Caki2 (cell line): ENCODE measurements at places on chromosomes 5 and 9. TPM values are rescaled to one million over a fixed set of nuclear protein-coding genes. Genes with fewer than 3 reads are reported as not detected.

Gene MXD3
- total RNA-seq, result 69.8 and 72.2 TPM in 2 replicates

GRCh38 chr5:74063821-74064220 is 437.8 kb downstream of the ARHGEF28 start:
- peak; percentile 71 for DNase-seq

Gene ZFP2
- total RNA-seq, result 5.5 TPM in 1 of 2 replicates, not detected in the other

GRCh38 chr5:132070460-132071337 is 2.9 kb upstream of the CSF2 start:
- no peak for DNase-seq

DNA sequence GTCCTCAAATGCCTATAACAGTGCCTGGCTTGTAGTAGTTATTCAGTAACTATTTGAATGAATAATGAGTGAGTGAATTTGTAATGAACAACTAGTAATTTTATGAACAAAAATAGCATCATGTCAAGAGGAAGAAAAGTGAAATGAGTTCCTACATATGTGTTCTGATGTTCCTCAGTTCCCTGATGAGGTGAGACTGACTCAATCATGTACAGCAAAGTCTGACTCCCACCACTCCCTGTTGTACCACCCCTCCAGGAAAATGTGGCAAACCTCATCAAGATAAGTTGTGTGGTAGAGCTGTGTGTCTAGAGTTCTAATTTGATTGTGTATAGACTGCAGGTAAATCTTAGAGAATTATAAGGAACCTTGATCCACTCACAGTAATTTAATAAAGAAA is 201.6 kb downstream of the GOLPH3 start:
- DNase-seq, result no peak

- peak; percentile 58 for DNase-seq
These were observed 13.8 kb upstream of the CTSL start for GRCh38 chr9:87711857-87712800.

Gene CCNH
- 42.9 and 58.3 TPM in 2 replicates for total RNA-seq

DNA sequence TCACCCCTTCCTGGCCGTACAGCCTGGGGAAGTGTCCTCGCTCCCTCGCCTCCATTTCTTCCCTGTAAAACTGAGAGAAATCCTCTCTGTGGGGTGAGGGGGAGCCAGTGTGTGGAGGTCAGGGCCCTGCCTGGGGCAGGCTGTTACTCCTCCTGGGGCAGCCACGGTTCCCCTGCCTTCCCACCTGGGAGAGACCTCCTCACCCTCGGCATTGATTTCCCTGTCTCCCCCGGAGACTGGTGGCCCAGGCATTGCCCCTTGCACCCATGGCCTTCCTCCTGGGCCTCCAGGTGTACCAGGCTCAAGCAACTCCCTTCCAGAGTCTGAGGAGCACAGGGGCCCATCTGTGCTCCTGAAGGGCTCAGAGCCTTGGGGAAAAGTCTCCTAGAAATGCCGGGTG is 75.6 kb upstream of the RNU6ATAC start:
- DNase-seq, result no peak

Gene SERF1A
- 7.8 and 9.0 TPM in 2 replicates for total RNA-seq

- peak; percentile 72 for DNase-seq
These were observed 182.9 kb upstream of the RFX3 start for GRCh38 chr9:3708751-3709150.

DNA sequence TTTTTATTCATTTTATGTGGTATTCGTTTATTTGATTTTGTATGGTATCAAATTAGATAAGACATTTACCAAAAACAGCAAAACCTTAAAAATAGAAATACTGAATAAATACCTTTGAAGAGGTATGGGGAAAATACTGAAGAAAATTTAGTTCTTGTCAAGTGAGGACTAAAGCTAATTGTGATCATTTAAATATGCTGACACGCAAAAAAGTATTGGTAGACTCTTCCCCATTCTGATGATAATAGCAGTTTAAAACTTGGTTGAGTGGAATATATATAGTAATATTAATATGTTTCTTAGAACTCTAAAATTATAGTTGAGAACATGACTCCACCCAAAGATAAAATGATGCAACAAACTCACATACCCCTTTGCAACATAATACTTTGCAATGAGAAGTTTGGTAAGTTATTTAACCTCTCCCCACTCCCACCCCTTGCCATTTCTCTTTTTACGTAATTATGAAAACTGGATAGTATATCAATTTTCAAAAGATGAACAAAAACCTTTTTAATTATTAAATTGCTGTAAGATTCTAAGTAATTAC is 30.1 kb upstream of the SNX24 start:
- DNase-seq, result no peak

DNA sequence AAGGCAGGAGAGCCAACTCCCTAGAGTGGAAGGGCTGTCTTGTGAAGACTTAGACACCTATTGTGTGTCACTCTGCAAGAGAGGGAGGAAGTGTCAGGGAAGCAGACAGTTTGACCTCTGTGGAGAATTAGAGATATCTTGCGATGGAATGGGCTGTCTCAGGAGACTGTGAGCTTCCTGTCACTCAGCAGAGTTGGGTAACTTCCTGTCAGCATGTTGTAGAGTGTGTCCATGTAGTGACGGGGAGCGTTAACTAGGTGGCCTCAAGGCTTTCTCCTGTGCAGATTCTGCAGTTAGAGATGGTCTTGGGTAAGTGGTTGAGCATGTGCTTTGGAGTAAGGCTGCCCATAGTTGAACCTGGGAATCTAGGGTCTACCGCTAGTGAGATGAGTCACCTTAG is 136.5 kb downstream of the KIF4B start:
- DNase-seq, result no peak

DNA sequence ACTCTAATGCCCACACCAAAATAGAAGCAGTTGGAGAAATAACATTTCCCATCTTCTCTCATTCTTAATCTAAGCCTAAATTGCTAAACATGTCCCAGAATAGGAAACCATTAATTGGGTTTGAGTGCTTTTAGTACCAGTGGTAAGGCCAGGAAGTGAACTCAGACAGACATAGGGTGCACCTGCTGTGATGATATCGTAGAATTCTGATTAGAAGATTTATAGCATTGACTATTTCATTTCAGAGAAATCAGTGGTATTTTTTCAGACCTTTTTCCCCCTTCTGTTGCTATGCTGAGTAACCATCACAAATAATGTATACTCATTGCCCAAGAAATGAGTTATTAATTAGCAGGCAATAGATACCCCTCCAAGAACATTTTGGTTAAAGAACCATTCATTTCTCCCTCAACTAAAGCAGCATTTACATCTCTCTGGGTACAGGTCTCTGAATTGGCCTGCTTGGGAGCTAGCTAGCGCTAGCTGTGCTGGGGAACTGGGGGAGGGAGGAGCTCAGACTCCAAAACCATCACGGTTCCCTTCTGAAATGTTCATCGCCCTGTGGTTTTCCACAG is 7.3 kb downstream of the GLRX start:
- DNase-seq, result no peak

GRCh38 chr5:139246394-139246793 is 47.1 kb upstream of the MATR3 start:
- DNase-seq, result no peak

- DNase-seq, result no peak
These were observed 15.5 kb upstream of the TRIM32 start for GRCh38 chr9:116671605-116672004.

DNA sequence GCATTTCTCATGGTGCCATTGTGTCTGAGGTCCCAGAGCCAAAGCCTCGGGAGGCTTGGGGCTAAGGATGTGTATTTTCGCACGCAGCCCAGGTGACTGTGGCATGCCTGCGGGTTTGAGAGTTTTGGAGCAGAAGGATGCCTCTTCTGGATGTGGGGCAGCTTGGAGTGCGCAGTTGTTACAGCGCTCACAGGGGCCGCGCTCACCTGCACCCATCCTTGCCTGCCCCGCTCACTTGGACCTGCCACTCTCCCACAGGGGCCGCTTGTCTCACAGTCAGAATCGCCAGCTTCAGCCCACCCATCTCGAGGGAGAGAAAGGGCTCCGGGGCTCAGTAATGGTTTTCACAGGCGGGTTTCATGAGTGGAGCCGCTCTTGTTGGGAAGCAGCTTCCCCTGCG is 132.9 kb downstream of the MVB12B start:
- DNase-seq, result no peak

DNA sequence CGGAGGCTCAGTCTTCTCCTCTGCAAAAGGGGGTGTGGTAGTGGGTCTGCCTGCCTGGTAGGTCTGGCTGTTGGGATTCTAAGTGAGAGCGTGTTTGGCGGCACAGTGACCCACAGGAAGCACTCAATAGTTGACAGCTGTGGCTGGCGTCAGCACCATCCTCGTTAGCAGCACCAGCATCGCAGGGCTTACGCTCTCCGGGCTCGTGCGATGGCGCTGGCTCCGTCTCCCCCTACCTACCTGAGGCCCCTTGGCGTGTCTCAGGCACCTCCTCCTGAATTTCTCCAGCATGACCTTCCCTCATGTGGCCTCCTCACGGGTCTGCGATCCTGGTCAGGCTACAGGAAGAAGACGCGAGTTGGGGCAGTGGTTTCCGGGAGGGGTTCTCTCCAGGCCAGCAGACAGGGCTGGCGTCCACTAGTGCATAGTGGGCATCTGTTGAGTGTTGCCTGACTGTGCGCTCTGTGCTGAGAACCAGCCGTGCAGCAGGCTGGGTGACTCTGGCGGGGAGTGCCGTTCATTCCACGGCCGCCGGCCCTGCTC is 66.9 kb downstream of the HMCN2 start:
- DNase-seq, result no peak

DNA sequence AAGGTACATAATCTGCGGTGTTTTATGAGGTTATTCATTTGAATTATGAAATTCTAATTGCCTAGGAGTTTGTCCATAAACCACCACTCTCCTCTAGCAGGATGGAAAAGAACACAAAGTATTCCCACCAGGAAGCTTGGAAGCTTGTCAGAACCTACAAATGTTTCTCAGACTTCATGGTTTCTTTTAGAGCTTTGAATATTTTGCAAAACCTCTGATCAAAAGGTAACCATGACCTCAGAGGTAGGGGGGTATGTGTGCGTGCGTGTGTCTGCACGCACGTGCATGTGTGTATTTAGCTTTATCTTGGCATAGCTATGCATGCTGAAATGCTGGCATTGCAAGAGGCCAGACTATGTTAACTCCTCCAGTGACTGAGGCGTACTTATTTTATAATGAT is 847.0 kb downstream of the TLE1 start:
- no peak for DNase-seq

DNA sequence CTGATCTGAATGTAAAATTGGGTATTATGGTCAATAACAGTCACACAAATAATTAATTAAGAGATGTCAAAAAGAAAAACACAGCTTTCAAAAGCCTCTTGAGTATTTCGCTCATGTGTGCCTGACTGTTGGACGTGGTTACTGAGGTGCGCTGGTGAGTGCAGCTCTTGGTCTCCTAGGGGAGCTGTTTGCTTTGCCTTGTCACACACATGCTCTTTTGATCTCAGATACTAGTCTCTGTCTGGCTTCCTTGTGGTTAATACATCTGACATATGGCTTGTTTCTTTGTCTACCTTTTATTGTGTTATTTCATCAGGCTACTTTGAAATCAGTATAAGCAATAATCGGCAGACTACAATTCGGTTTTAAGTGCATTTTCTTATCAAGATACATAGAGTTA is 51.5 kb downstream of the PCSK1 start:
- DNase-seq, result no peak

DNA sequence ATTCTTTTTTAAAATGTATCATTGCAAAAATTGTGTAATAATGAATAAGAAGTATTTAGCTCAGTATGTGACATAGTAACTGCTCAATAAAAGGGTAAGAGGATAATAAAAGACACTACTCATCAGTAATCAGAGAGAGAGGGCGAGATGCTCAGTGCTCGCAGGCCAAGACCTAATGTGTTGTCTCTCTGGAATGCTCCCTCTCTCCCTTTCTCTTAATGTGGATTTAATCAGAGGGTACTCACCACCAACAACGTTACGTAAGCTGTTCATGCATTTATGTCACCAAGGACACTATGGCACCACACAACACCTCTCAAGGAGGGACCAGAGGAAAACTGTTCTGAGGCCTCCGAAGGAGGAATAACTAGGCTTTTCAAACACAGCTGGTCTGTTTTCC is 42.5 kb downstream of the WHRN start:
- no peak for DNase-seq

GRCh38 chr9:85516455-85516854 is 225.3 kb downstream of the AGTPBP1 start:
- no peak for DNase-seq

DNA sequence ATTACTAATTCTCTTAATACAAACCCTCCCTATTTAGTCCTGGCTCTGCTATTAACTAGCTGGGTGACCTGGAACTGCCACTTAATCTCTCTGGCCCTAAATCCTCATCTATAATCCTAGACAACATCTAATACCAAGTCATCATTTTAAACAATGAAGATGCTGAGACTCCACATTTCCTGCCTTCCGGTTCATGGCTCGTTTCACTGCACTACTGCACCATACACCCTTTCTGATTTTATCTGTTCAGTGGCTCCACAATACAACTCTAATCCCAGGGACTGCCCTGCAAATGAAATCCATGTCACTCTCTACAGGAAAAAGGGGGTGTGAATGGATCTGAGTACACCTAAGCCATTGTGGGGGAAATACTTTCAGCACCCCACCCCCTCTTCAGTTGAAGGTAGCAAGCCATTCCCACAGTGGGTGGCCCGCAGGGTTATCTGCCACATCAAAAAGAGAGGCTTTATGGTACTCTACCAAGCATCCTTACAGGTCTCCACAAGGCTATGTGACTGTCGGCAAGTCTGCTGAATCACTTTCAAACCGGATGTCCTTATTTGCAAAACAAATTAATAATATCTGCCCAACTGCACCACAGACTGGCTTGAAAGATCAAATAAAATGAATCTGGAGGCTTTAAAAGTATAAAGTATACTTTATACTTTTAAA is 89.5 kb downstream of the EPB41L4A start:
- no peak for DNase-seq

DNA sequence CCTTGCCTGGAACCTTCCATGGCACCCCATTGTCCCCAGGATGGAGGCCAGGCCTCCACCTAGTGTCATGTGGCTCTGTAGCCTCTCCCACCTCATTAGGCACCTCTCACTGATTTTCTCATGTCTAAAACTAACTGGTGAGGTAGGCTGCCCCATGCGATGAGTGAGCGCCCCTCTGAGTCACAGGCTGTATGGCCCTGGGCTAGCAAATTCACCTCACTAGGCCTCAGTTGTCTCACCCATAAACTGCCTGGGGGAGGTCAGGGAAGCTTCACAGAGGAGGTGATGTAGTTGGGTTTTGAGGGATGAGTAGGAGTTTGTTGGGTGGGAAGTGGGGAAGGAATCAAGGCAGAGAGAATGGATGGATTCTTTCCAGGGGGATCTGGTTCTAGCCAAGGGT is 8.8 kb downstream of the RXRA start:
- peak; percentile 78 for DNase-seq

DNA sequence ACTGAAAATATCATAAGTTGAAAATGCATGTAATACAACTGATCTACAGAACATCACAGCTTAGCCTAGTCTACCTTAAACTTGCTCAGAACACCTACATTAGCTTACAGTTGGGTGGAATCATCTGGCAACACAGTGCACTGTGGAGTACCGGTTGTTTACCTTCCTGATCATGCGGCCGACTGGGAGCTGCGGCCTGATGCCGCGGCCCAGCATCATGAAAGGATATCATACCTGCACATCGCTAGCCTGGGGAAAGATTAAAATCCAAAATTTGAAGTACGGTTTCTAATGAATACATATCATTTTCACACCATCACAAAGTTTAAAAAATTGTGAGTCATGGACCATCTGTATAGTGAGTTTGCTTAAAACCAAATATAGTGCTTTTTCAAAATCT is 1.8 kb downstream of the HACD4 start:
- no peak for DNase-seq

GRCh38 chr9:19028835-19029451 is 4.1 kb downstream of the SAXO1 start:
- peak; percentile 28 for DNase-seq

Gene OR1Q1
- not detected in 2 replicates for total RNA-seq
